ENCODE measurements at places on chromosomes 3 and 15.

- DNase-seq: no peak
Observed at GRCh38 chr3:112303764-112304325, 9.8 kb upstream of the SLC9C1 start.

- no peak for DNase-seq
Observed at GRCh38 chr15:85743392-85744055, 51.2 kb downstream of the KLHL25 start.

DNA sequence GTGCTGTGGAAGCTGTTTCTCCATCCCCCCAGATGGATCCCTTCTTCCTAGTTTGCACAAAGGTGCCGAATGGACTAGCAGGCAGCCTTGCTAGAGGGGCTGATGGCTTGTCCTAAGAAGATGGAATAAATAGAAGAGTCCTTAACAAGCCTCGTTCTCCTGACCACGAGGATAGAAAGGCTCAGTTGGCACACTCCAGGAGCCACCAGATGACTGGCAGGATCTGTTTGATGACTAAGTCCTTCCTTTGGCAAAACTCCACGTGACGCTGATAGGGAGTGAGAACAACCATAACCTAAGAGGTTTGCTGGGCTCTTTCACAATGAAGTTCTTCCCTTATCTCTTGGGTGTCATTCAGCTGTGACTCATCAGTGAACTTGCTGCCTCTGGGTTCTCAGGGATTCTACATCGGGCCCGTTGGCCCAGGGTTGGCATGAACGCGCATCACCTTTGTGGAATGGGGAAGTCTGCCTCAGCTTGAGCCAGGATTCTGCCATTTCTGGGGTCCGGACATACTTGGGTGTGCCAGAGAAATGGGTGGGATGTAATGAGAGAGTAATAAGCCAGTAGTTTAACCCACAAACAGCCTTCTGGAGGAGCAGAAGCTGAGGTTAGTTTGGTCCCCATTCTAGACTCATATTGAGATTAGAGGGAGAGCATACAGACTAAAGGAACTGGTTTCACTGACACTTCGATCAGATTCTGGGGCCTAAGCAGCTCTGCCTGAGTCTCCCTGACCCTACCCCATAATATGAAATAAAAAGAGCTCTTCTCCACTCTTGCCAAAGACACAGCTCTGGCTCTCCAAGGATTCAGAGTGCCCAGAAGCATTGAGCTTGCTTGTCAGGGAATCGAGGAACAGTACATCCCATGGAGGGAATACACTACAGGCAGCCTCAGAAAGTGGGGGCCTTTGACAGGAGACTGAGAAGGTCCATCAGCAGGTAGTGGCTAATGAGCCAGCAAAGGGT lies 2.0 kb upstream of the MELTF start:
- DNase-seq: peak; percentile 96

DNA sequence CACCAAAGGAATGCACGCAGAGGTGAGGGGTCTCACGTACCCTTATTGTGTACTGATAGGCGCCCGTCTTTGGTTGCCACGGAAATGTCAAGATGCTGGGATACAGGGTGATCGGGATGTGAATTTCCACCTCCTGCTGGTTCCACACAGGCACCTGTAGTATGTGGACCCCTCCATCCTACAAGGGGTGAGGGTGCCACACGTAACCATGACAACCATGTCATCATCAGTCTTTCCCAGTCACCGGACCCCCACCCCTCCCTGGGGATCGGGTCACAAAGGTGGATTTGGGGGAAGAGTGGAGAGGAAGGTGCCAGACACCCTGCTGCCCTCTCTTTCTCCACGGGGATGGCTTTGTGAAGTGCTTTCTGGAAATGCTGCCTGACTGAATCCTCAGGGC lies 44.7 kb downstream of the NUP210 start:
- no peak for DNase-seq

Measured in skeletal muscle cell (primary cell).